Central memory CD8-positive, alpha-beta T cell (primary cell): ENCODE measurements at places on chromosomes 7 and 10.
A peak's percentile ranks its signal among the peaks of the same experiment; 100 is the strongest.

- H3K4me1 ChIP-seq = no peaks in the 10 kb centered on the region
- no peak overlapping the region for H3K4me3 ChIP-seq
- no peak for DNase-seq
- no peak overlapping the region for H3K27ac ChIP-seq
- H3K27me3 ChIP-seq = no peaks in the 10 kb centered on the region
- H3K36me3 ChIP-seq = peaks cover 24% of the 10 kb centered on the region
These were observed 29.0 kb upstream of the DGKI start for GRCh38 chr7:137875746-137876145.

GRCh38 chr7:88661921-88662320 lies 97.6 kb upstream of the ZNF804B start:
- DNase-seq = no peak
- no peaks in the 10 kb centered on the region for H3K27me3 ChIP-seq
- H3K36me3 ChIP-seq = no peaks in the 10 kb centered on the region
- no peak overlapping the region for H3K27ac ChIP-seq
- no peaks in the 10 kb centered on the region for H3K4me1 ChIP-seq

DNA sequence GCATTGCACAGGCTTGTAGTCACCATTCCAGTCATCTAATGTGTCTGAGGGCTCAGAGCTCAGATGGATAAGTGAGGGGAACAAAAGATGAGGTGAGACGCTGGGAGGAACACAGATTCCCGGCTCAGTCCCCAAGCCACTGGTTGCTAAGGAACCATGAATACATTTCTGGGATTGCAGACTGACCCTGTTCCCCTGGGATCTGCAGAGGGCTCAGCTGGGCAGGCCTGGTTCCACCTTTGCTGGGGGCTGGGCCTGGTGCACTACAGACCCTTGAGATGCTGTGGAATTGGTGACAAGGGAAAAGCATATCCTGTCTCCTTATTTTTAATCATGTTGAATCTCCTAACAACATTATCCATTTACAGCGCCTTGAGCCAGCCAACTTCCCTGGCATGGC lies 19.2 kb downstream of the ELFN1 start:
- no peak overlapping the region for H3K27ac ChIP-seq
- no peaks in the 10 kb centered on the region for H3K36me3 ChIP-seq
- no peaks in the 10 kb centered on the region for H3K4me1 ChIP-seq

DNA sequence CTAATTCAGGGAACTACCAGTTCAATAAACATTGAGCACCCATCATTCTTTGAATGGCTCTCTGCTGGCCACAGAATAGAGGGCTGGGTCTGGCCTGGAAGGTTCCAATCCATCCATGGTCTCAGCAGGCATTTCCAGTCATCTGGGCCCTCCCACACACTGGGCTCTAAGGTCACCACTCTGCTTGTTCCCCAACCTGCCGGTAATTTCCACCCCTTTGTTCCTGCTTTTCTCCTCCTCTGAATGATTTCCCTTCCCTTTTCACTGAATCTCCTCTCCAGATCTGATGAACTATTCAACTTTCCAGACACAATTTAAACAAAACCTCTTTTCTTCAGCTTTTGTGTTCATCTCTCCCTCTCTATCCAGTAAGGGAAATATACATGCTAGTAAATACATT lies 2.6 kb downstream of the BZW2 start:
- peaks cover 18% of the 10 kb centered on the region for H3K36me3 ChIP-seq
- H3K4me1 ChIP-seq = peaks cover 70% of the 10 kb centered on the region
- no peak overlapping the region for H3K4me3 ChIP-seq
- DNase-seq = no peak
- no peak overlapping the region for H3K27ac ChIP-seq

GRCh38 chr10:94376865-94377264 lies 14.1 kb upstream of the NOC3L start:
- no peak overlapping the region for H3K27ac ChIP-seq
- H3K4me3 ChIP-seq = no peak overlapping the region
- peaks cover 3% of the 10 kb centered on the region for H3K36me3 ChIP-seq
- no peaks in the 10 kb centered on the region for H3K4me1 ChIP-seq

- H3K4me3 ChIP-seq = no peak overlapping the region
- peaks cover 3% of the 10 kb centered on the region for H3K36me3 ChIP-seq
- H3K27me3 ChIP-seq = peaks cover 68% of the 10 kb centered on the region
- H3K4me1 ChIP-seq = no peaks in the 10 kb centered on the region
- no peak for DNase-seq
- H3K27ac ChIP-seq = no peak overlapping the region
These were observed 16.2 kb upstream of the ZNF488 start for GRCh38 chr10:47400251-47400650.

DNA sequence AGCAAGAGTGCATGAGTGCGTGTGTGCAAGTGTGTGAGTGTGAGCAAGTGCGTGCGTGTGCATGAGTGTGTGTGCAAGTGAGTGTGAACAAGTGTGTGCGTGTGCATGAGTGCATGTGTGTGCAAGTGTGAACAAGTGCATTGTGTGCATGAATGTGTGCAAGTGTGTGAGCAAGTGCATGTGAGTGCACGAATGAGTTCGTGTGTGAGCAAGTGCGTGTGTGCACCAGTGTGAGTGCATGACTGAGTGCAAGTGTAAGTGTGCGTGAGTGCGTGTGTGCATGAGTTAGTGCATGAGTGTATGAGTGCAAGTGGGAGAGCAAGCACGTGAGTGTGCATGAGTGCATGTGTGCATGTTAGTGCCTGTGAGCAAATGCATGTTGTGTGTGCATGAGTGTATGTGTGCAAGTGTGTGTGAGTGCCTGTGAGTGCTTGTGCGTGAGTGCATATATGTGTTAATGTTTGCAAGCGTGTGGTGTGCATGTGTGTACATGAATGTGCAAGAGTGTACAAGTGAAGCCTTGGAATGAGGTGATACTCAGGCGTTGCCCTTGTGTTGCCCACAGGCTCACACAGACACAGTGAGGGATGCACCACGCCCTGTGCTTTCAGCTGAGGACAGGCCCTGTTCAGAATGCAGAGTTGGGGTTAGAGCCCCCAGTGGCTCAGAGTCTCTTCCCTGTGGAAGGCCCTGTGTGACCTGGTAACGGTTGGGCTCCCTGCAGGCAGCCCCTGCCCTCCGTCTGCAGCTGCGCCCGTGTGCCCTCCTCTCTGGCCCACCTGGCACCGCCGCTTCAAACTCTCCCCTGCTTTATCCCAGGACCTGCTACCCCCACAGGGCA lies 97.1 kb downstream of the NKX6-2 start:
- no peak for DNase-seq
- H3K27me3 ChIP-seq = no peaks in the 10 kb centered on the region
- H3K4me1 ChIP-seq = peaks cover 11% of the 10 kb centered on the region
- no peak overlapping the region for H3K27ac ChIP-seq

GRCh38 chr7:110977127-110977737 lies 113.7 kb upstream of the LRRN3 start:
- peak overlapping the region; percentile 43 for H3K4me3 ChIP-seq
- DNase-seq = no peak
- H3K36me3 ChIP-seq = no peaks in the 10 kb centered on the region
- peaks cover 8% of the 10 kb centered on the region for H3K4me1 ChIP-seq
- peak overlapping the region; percentile 74 for H3K27ac ChIP-seq

GRCh38 chr7:40147371-40148246 lies 12.8 kb downstream of the SUGCT start:
- H3K36me3 ChIP-seq = peaks cover 3% of the 10 kb centered on the region
- H3K4me3 ChIP-seq = no peak overlapping the region
- DNase-seq = no peak
- no peak overlapping the region for H3K27ac ChIP-seq
- H3K27me3 ChIP-seq = peaks cover 68% of the 10 kb centered on the region
- H3K4me1 ChIP-seq = no peaks in the 10 kb centered on the region

DNA sequence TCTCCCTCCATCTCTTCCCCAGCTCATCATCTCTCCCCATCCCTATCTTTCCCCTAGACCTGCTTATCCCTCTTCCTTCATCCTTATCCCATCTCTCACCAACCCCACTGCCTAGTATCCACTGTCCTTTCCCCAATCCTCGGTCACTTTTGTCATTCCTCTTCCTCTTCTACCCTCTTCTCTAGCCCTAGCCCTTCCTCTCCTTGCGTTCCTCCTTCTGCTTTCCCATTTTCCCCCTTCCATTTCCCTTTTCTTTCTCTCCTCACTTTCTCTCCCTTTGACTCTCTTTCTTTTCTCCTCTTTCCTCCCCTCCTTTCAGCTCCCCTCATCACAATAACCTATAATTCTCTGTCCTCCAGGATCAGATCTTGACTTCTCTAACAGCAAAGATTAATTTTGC lies 83.6 kb downstream of the POLL start:
- no peaks in the 10 kb centered on the region for H3K27me3 ChIP-seq
- H3K27ac ChIP-seq = peak overlapping the region; percentile 8
- H3K4me3 ChIP-seq = no peak overlapping the region
- DNase-seq = no peak

- H3K4me3 ChIP-seq = peak within 1 kb of the TSS; percentile 91
- peaks cover 41% of the 10 kb centered on the region for H3K4me1 ChIP-seq
- no peaks in the 10 kb centered on the region for H3K27me3 ChIP-seq
- H3K36me3 ChIP-seq = peaks cover 27% of the 10 kb centered on the region
These were observed at the start of gene IFIT2 for GRCh38 chr10:89301721-89302445. TSS of gene IFIT2 (plus strand) at chr10:89302046. CDS start at chr10:89302124, 78 bp downstream.

- peaks cover 1% of the 10 kb centered on the region for H3K4me1 ChIP-seq
- H3K36me3 ChIP-seq = no peaks in the 10 kb centered on the region
- no peaks in the 10 kb centered on the region for H3K27me3 ChIP-seq
- H3K27ac ChIP-seq = no peak overlapping the region
- no peak for DNase-seq
- H3K4me3 ChIP-seq = no peak overlapping the region
These were observed 25.4 kb upstream of the ZNF138 start for GRCh38 chr7:64768824-64769223.

GRCh38 chr7:142711196-142711595 lies 38.1 kb upstream of the PRSS1 start:
- H3K4me3 ChIP-seq = peak overlapping the region; percentile 89
- no peak for DNase-seq
- H3K27me3 ChIP-seq = no peaks in the 10 kb centered on the region
- H3K4me1 ChIP-seq = peaks cover 52% of the 10 kb centered on the region

GRCh38 chr10:93334901-93335327 lies 147.2 kb downstream of the MYOF start:
- H3K4me3 ChIP-seq = no peak overlapping the region
- DNase-seq = no peak
- H3K27me3 ChIP-seq = peaks cover 15% of the 10 kb centered on the region
- H3K27ac ChIP-seq = no peak overlapping the region
- H3K36me3 ChIP-seq = no peaks in the 10 kb centered on the region
- no peaks in the 10 kb centered on the region for H3K4me1 ChIP-seq

DNA sequence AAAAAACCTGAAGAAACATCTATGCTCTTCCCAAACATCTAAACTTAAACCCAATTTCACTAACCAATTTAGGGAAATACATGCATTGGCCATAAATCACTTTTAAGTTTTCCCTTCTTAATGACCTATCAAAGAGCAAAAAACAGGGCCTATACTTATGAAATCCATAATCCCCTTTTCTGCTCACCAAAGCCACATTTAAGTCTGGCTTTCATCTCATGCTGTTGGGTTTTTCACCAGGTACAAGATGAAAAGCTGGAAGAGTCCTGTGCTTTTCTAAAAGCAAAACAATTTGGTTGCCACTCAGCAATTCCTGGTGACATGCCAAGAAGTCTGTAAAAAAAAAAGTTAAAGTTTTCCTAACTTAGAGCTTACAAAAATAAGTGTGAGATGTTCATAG lies 92.6 kb downstream of the HPSE2 start:
- DNase-seq = no peak
- H3K27ac ChIP-seq = no peak overlapping the region
- no peaks in the 10 kb centered on the region for H3K36me3 ChIP-seq
- no peaks in the 10 kb centered on the region for H3K27me3 ChIP-seq
- no peak overlapping the region for H3K4me3 ChIP-seq

DNA sequence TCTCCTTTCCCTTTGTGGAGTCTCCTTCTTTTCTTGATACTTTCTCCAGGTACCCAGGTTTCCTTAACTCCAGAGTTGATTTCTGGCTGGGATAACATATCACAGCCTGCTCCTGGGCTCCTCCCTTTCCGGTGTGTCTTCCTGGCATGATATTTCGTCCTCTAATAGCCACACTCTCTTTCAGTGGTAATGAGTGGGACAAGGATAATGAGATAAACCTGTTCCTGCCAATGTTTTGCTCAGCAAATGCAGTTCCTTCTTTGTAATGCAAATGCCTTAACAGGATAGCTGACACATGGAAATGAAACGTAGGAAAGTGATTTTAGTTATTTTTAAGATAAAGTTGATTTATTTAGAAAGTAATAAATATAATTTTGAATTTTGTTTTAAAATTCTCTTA lies 168.6 kb downstream of the NRP1 start:
- H3K27ac ChIP-seq = no peak overlapping the region
- H3K4me3 ChIP-seq = no peak overlapping the region
- no peak for DNase-seq
- H3K4me1 ChIP-seq = no peaks in the 10 kb centered on the region
- H3K27me3 ChIP-seq = peaks cover 19% of the 10 kb centered on the region

- no peaks in the 10 kb centered on the region for H3K4me1 ChIP-seq
- no peak for DNase-seq
- H3K36me3 ChIP-seq = no peaks in the 10 kb centered on the region
- H3K27ac ChIP-seq = no peak overlapping the region
- H3K27me3 ChIP-seq = peaks cover 13% of the 10 kb centered on the region
- no peak overlapping the region for H3K4me3 ChIP-seq
These were observed 279.4 kb downstream of the PLXNA4 start for GRCh38 chr7:132296820-132297219.

GRCh38 chr10:102583435-102584417 lies 60.6 kb upstream of the TRIM8 start:
- H3K27ac ChIP-seq = no peak overlapping the region
- peaks cover 6% of the 10 kb centered on the region for H3K4me1 ChIP-seq
- no peaks in the 10 kb centered on the region for H3K36me3 ChIP-seq
- DNase-seq = peak; percentile 66
- H3K27me3 ChIP-seq = no peaks in the 10 kb centered on the region

DNA sequence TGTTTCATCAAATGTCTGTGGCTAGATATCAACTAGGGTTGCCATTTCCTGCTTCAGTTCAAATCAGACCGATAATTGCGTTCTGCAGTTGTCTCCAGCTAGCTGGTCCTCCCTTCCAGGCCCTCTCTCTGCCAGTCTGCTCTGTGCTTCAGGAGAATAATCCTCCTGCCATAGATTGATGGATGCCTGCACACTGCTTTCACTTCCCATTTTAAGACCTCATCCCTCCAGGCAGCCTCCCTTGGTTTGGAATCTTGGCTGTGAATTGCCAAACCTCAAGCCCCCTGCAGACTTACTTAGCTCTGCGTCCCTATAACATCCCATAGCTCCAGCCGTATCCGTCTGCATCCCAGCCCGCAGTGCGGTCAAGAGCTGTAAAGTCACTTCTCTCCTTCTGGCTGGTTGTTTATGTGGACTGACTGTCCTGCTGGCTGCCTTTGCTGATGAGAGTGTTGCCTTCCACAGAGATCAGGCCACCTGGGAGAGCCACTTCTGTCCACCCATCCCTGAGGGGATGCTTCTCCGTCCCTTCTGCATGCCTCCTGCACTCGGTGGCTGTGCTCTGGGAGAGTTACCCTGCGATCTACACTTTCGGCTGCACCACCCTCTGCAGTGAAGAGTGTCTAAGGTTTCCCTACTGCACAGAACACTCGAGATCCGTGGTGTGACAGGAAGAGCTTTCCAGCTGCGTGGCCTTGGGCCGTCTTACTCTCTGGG lies 22.4 kb upstream of the KLF6 start:
- no peak for DNase-seq
- no peak overlapping the region for H3K27ac ChIP-seq
- no peaks in the 10 kb centered on the region for H3K27me3 ChIP-seq
- peak overlapping the region; percentile 57 for H3K4me3 ChIP-seq

GRCh38 chr10:133444342-133445267 lies 9.1 kb upstream of the SCART1 start:
- no peak overlapping the region for H3K27ac ChIP-seq
- peaks cover 22% of the 10 kb centered on the region for H3K4me1 ChIP-seq
- H3K36me3 ChIP-seq = peaks cover 2% of the 10 kb centered on the region
- no peak for DNase-seq
- H3K4me3 ChIP-seq = no peak overlapping the region

- H3K36me3 ChIP-seq = no peaks in the 10 kb centered on the region
- H3K27me3 ChIP-seq = no peaks in the 10 kb centered on the region
- no peak overlapping the region for H3K4me3 ChIP-seq
These were observed 76.5 kb upstream of the DDC start for GRCh38 chr7:50641442-50642405.
